ENCODE measurements at places on chromosomes 6 and 20. TPM values are rescaled to one million over a fixed set of nuclear protein-coding genes. Genes with fewer than 3 reads are reported as not detected.

GRCh38 chr20:33172781-33173180 lies 4.8 kb downstream of the BPIFA2 start:
- DNase-seq, result no peak

DNA sequence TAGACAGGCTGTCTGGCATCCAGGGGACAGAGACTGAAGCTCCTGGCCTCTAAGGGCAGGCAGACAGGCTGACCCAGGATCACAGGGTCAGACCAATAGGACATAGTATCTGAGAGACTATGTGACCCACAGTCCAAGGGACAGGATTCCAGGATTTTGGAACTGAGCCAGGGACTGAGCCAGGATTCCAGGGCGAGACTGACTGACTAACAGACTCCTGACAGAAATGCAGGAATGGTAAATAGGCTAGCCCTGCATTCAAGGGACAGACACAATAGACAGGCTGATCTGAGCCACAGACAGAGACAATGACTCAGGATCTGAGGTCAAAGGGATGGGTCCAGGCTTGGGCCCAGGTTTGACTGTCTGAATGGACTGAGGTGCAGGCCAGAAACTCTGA lies 19.8 kb downstream of the XKR7 start:
- DNase-seq, result no peak

The JAG1 gene
- 39.2 TPM for total RNA-seq

- DNase-seq, result no peak
Observed at GRCh38 chr6:38169221-38169976, 349.9 kb downstream of the ZFAND3 start.

GRCh38 chr20:44696315-44696714 lies 18.9 kb upstream of the CCN5 start:
- DNase-seq, result no peak

DNA sequence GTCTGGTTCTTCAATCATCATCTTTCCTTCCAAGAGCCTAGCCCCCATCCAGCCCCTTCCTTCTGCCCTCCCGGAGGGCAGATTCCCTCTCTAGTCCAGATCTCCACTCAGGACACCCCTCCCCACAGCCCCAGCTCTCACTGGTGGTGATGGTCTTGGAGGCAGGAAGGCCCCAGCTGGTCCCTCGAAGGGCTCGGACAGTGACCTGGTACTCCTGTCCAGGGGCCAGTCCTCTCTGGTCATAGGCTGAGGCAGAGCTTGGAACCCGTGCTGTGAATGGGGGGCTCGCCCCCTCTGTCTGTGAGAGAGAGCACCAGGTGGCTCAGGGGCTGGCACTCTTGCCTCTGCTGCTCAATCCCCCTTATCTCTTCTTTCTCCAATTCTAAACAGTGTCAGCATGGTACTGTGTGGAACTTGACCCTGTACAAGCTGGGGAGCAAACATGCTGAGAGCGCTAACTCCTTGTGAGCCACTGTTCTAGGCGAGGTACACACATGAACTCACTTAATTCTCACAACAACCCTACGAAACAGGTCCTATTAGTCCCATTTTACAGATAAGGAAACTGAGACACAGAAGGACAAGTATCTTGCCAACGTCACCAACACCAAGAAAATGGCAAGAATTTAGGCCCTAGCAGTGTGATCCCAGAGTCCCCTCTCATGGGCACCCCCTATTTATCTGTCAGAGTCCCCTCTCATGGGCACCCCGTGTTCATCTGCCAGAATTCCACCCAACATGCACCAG lies 19.9 kb downstream of the TNXB start:
- no peak for DNase-seq

- no peak for DNase-seq
Observed at GRCh38 chr20:53631909-53632662, 38.4 kb upstream of the ZNF217 start.

- peak; percentile 57 for DNase-seq
Observed at GRCh38 chr20:4916971-4917881, 84.1 kb downstream of the SLC23A2 start.

The PDE10A gene
- 6.1 TPM for total RNA-seq

DNA sequence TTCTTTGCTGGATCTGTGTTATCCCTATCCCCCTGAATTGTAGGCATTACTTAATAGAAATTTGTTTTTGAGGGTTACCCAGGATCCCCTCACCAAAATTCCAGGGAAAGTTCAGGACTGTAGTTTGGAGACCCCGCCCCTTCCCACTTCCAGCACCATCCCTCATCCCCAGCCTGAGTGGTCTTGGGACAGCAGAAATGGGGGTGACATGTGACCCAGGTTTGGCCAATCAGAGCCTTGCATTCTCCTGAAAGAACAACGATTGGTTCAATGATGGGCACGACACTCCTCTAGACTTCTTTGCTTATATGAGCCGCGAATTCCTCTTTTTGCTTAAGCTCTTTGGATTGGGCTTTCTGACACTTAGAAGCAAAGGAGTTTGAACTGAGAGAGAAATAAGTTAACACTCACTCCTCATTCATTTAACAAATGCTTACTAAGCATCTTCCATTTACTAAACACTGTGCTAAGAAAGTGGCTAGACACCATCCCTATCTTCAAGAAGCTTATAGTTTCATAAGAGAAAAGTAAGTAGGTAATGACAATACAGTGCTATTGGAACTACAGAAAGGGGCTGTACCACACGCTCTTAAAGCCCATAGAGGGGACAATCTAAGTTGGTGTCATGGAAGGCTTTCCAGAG lies 24.9 kb upstream of the PAQR8 start:
- DNase-seq, result no peak

GRCh38 chr6:52557389-52558265 lies 19.2 kb downstream of the TRAM2 start:
- DNase-seq, result peak; percentile 60

- DNase-seq, result no peak
Observed at GRCh38 chr20:61464307-61465303, 212.5 kb downstream of the CDH4 start.

GRCh38 chr6:28489366-28490204 lies 26.0 kb downstream of the GPX6 start:
- peak; percentile 70 for DNase-seq

GRCh38 chr6:4210629-4211419 lies 75.4 kb upstream of the ECI2 start:
- DNase-seq, result peak; percentile 71

Data from fibroblast of the aortic adventitia (primary cell).